PC-9 (cell line): ENCODE measurements at places on chromosomes 3 and 15.

- no peak for DNase-seq
Measured at GRCh38 chr3:20658491-20658890, 472.5 kb upstream of the SGO1 start.

GRCh38 chr3:116940719-116941118, 231.1 kb downstream of the TUSC7 start:
- DNase-seq = no peak

DNA sequence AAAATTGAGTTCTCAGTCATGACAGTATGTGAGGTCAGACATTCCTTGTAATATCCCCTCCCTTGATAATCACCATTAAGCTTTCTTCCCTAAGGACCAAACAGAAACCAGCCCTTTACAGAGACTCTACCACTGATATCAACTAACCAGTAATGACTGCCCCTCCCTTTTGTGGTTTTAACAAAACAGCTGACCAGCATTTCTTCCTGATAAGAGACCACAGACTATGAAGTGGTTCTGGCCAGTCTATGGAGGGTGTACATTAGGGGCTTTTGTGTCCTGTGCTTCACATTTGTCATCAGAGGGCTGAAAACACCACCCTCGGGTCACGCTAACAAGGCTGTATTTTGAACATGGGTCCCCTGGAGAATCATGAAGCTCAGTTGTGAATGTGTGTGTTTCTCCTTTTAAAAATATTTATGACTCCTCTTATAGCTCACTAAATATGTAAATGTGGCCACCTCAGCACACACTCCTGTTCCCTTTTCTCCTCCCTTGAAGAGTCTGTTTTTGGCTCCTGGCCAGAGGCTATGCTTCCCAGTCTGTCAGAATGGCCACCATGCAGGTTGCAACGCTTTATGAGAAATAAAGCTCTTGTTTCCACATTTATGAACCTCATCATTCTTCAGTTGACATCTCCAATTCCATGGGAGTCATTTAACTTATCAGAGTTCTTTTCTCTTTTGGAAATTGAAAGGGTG, 239.3 kb downstream of the CPNE4 start:
- DNase-seq = peak; percentile 47

DNA sequence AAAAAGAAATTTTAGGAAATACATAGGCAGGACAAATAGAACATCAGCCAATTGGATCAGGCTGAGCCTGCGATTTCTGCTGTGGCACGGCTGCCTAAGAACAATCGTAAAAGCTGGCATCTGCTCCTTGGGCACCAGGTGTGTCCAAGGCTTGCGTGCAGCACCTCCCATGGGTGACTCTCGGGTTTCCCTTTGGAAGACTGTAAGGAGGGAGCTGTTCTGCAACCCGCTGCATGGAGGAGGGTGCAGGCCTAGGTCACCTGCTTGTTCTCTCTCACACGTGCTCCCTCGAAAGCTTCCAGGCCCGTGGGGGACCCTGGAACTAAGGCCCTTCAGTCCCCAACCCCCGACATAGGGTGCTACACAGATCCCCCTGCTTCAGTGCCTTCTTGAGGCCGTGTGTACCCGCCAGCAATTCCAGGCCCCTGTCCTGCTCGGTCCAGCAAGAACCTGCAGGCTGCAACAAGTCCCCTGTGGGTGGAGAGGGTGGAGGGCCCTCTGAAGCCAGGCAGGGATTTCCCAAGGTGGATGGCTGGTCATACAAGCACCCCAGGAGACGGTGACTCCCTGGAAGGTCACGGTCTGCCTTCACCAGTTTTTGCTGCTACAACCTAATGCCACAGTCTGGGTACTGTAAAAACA, 3.4 kb downstream of the GP9 start:
- no peak for DNase-seq

DNA sequence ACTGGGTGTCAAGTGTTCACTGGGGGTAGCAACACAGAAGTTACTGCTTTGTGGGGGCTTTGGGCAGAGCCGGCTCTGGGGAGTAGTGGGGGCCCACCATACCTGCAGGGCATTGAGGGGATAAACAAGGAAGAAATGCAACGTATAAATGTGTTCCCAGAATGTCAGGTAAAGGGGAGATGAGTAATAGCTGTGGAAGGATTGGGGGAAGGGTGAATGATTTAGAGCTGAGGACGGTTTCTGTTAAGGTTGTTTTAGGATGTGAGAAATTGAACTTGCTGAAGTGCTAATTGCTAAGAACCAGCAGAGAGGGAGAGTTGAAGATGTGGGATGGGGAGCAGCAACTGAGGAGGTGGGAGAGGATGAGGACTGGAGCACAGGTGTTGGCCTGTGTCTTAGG, 10.7 kb downstream of the SCG5 start:
- DNase-seq = peak; percentile 10

DNA sequence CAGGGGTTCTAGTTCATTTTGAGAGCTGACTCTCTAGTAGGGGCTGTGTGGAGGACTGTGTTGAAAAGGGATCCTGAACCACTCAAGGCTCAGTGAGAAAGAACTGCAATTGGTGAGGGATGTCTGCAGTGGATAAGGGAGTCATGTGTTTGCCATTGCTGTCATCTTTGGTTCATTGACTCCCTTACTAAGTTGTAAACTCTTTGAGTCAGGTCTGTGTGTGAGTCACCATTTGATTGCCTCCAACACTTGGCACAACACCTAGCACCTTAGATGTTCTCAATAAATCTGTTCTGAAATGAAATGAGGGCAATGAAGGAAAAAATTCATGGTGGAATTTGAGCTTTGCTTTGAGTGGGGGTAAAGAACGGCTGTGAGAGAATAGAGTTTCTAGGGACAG, 51.7 kb downstream of the PLS1 start:
- no peak for DNase-seq

GRCh38 chr3:197337656-197338055, 39.2 kb upstream of the DLG1 start:
- DNase-seq = peak; percentile 98

DNA sequence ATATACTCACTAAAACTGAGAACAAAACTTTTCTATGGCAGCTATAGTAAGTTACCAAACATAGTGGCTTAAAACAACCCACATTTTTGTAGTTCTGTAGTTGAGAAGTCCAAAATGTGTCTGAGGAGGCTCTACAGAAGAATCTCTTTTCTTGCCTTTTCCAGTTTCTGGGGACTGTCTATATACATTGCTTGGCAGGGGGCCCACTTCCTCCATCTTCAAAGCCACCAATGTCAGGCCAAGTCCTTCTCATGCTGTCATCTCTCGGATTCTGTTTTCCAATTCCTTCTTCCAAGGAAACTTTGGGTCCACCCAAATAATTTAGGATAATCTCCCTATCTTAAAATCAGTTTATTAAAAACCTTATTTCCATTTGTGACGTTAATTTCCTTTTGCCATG, 92.7 kb downstream of the DLG1 start:
- DNase-seq = no peak

DNA sequence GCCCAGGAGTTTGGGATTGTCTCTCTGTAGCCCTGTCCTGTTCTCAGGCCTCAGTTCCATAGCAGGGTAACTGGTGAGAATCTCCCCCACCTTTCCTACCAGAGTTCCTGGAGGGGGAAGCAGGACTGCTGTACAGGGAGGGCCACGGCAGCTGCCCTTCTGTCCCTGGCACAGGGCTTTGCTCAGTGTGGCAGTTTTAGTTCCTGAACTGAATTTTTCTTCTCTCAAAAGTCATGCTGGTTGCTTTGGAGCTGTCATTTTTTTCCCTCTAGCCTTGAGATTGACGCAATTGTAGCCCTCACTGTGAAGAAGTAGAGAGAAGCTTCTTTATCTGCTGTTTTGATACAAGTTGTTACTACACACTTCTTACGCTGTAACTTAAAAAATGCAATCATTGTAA, 55.5 kb downstream of the TPRG1 start:
- DNase-seq = no peak

DNA sequence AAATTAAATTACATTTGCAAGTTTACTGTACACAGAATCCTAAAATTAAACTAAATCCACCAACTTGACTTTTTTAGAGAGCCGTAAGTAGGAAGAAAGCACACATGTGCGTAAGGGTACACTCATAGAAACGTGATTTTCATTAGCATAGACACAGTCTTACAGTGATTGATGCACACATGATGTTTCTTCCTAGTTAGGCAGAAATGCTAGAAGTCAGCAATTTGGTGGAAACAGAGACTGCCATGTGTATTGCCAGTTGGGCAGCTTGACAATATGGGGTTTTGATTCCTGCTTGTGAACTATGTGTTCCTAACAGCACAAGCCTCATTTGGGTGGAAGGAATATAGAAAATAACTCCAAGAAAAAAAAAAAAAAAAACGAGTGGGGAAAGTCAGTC, 878.5 kb downstream of the ROBO1 start:
- DNase-seq = no peak

DNA sequence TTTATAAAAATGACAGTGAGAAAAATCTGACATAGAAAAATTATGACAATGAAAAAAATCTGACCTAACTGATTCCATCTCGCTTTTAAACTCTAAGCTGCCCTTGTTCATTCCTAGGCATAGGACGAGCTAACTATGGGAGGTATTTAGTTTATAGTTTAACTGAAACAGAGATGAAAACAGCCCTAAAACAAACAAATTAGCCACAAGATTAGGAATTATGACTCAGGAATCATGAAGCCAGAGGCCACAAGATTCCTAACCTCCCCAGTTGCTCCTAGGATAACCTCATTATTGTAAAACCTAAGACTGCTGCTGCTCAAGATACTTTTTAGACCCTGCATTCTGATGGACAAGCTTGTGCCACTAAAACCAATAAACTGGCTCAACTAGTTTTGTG, 122.7 kb upstream of the MNS1 start:
- no peak for DNase-seq

GRCh38 chr3:127716384-127716783, 43.6 kb downstream of the ABTB1 start:
- DNase-seq = no peak
